ENCODE measurements at places on chromosomes 11 and 22.

- no peak for DNase-seq
Observed at GRCh38 chr11:2987881-2988861, 4.0 kb downstream of the NAP1L4 start.

DNA sequence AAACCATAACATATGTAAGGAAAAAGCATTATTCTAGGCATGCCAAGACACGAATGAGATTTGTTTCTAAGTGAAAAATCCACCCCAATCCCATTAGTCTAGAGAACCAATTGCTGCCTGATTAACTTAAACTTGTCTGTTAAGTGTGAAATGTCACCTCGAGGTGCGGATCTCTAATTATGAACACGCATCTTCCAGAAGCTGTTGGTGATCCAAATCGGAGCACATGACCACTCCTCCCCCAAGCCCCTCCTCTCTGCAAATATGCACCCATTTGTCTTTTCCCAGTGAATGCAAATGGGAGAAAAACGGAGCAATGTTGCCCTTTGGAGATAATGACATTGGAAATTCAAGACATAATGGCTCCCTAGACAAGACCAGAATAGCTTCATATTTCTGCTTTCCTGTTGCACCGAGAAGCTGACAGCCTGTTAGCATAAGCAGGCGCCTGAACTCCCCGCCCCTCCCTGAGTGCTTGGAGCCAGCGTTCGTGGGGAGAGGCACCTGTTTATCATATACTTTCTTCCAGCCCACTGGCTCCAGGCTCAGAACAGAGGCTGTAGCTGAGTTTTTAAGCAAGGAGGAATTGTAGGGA lies 6.0 kb upstream of the FXYD6 start:
- DNase-seq = no peak

DNA sequence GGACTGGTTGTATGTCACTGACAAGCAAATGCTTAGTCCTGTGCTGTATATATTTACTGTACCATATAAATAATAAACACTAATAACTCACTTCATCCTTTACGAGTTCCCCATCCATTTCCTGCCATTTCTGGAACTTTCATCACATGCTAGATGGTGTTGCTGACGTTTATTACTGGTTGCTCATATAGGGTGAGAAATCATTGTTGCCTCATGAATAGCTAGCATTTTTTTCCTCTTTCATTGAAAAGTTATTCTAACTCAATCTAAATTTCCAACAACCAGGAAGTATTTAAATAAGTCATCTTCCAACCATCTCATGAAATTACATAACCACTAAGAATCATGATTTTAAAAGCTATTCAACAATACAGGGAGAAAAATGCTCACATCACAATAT lies 88.6 kb upstream of the RCN1 start:
- DNase-seq = no peak

DNA sequence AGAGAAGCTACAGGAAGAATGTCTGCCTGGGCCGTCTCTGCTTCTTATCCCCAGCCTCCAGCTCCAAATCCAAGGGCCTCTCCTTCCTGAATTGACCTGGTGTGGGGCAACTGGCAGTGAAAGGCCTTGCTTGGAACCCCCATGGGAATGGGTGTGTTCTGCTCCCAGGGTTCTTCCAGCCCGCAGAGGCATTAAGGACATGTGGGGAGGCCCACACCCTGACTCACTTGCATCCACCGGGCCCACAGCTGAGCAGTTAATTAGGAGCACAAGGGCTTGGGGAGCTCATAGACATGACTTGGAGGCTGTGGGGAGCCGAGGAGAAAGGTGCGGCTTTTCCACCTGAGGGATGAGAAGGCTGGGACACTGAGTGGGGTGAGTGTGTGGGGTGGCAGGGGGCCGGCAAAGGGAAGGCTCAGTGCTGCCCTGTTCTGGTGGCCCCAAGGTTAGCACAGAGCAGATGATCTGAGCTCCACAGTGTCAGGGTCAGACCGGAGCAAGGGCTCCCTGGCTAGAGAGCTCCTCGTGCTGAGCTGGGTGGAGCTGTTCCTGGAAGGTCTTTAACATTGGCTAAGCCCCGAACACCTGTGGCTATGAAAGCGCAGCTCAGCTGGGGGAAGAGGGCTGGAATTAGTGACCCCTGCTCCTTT lies 64.5 kb upstream of the NECTIN1 start:
- DNase-seq = no peak

DNA sequence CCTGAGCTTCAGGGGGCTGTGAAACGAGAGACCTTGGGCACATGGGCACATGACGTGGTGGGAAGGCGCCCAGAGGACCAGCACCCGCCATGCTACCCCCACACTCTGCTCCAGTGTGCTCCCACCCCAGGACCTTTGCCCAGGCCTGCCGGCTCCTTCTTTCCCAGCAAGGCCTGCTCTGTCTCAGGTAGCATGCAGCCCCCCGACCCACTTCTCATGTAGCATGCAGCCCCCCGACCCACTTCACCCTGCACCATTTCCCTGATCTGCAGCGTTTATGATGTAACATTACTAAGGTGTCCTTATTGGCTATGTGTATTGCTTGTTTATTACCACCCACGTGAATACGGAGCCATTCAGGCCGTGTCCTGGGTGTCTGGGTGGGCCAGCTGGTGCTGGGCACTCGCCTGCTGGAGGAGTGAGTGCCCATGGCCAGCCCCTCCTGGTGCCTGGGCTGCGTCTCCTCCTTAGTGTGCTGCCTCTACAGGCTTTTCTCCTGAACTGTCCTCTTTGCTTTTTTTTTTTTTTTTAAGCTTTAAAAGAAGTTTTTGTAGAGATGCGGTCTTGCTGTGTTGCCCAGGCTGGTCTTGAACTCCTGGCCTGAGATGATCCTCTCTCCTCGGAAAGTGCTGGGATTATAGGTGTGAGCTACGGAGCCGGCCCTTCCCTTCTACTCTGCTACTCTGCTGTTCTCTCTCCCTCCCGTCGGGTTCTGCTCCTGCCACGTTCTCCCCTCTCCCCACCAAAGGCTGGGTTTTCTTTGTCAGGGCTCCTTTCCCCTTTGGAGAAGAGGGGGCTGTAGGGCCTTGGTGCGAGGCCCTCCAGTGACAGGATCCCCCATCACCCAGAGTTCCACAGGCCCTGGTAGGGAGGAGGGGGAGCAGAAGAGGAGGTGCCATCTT lies 29.4 kb downstream of the LRP5 start:
- no peak for DNase-seq

- no peak for DNase-seq
Observed at GRCh38 chr11:27868709-27869108, 168.5 kb upstream of the BDNF start.

GRCh38 chr11:6201481-6201880 lies 2.5 kb downstream of the OR52W1 start:
- no peak for DNase-seq

GRCh38 chr11:132853886-132854285 lies 678.4 kb downstream of the OPCML start:
- DNase-seq = no peak

GRCh38 chr11:110475671-110476070 lies 45.9 kb downstream of the FDX1 start:
- no peak for DNase-seq

GRCh38 chr11:1509626-1510255 lies 23.2 kb upstream of the MOB2 start:
- no peak for DNase-seq

GRCh38 chr11:57276971-57277675 lies 40.1 kb upstream of the APLNR start:
- DNase-seq = no peak

DNA sequence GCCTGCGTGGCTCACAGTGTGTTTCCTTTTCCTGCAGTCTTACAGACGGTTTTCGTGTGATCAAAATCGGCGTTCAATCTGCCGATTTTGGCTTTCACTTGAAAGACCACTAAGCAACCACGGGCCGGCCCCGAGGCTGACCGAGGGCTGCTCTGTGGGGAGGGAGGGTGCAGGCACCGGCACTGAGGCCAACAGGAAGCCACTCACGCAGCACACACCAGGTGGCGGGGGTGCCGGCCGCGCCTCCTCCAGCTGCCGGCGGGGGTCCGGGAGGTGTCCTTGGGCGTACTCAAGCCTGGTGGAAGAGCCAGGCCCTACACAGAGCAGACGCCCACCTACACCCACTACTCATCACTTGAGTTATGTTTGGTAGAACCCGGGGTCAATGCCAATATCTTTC lies 14.3 kb downstream of the TOLLIP start:
- DNase-seq = no peak

- DNase-seq = no peak
Observed at GRCh38 chr11:25566298-25567200, 765.4 kb upstream of the ANO3 start.

DNA sequence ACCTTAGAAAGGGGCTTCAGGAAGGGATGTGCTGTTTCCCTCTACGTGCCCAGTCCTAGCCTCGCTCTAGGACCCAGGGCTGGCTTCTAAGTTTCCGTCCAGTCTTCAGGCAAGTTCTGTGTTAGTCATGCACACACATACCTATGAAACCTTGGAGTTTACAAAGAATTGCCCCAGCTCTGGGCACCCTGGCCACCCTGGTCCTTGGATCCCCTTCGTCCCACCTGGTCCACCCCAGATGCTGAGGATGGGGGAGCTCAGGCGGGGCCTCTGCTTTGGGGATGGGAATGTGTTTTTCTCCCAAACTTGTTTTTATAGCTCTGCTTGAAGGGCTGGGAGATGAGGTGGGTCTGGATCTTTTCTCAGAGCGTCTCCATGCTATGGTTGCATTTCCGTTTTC lies 2.2 kb upstream of the TAGLN start:
- no peak for DNase-seq

- DNase-seq = no peak
Observed at GRCh38 chr22:27238935-27239510, 562.5 kb downstream of the MN1 start.

- no peak for DNase-seq
Observed at GRCh38 chr11:119372260-119373058, 9.0 kb downstream of the USP2 start.

DNA sequence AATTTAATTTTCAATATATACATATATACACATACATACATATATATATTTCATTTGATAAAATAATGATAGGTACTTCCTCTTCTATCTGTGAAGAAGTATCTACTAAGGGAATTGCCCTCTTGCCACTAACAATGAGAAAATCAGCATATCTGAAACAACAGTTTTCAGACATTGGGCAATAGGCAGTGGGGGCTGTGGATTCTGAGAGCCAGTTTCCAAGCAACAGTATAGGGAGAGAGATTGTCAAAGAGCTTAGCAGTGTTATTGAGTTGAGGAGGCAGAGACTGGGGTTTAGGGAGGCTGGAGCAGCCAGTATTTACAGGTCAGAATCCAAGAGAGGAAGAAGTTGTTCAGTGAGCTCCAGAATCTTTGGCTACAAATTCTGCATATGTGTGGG lies 119.3 kb downstream of the ARFGAP2 start:
- no peak for DNase-seq

DNA sequence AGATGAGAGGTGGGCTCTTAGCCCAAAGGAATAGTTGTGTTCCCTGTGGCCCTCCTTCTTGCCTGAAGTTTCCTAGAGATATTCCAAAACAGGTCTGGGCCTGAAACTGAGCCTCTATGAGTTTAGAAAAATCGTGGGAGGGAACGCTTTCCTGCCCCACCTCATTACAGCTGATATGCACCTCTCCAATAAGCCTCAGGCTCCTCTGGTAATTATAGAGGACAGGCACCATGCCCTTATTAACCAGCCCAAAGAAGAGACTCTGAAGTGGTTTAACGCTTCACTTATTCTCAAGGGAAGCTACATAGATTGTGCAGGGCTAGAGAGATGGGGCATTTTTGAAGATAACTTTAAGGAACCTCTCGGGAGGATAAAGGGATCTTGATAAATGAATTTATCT lies 3.4 kb upstream of the MPZL2 start:
- no peak for DNase-seq

DNA sequence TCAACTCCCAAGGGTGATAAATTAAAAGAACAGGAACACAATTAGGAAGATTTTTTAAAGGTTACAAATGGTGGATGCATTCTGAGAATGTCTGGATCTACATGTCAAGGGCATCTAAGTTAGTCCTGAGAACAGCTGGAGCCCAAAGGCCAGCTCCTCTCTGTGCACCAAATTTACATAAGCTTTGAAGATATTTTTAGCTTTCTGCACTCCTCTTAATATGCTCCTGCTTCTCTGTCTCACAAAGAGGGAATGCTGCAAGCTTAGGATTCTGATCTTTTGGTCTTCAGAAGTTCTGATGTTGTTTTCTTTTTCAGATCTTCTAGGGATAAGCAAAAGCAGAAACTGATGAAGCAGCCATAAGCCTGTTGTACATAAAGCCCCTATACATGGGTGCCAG lies 309.8 kb upstream of the NCAM1 start:
- no peak for DNase-seq

DNA sequence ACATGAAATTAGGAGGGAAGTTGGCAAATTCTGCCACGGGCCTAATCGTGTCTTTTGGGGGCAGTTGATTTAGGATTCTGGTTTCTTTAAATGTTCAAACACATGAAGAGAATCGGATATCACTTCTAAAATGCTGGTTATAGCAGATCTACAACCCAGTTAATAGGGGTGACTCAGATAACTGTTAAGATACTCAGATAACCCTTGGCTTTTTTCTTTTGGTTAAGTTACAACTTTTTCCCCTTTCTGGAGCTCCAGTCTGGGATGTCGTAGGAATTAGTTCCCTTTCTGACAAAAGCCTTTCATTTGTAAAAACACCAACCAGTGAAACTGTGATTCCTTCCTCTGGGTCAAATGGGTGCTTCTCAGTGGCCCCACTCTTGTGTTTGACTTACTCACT lies 976 bp downstream of the DEPDC7 start:
- DNase-seq = no peak

DNA sequence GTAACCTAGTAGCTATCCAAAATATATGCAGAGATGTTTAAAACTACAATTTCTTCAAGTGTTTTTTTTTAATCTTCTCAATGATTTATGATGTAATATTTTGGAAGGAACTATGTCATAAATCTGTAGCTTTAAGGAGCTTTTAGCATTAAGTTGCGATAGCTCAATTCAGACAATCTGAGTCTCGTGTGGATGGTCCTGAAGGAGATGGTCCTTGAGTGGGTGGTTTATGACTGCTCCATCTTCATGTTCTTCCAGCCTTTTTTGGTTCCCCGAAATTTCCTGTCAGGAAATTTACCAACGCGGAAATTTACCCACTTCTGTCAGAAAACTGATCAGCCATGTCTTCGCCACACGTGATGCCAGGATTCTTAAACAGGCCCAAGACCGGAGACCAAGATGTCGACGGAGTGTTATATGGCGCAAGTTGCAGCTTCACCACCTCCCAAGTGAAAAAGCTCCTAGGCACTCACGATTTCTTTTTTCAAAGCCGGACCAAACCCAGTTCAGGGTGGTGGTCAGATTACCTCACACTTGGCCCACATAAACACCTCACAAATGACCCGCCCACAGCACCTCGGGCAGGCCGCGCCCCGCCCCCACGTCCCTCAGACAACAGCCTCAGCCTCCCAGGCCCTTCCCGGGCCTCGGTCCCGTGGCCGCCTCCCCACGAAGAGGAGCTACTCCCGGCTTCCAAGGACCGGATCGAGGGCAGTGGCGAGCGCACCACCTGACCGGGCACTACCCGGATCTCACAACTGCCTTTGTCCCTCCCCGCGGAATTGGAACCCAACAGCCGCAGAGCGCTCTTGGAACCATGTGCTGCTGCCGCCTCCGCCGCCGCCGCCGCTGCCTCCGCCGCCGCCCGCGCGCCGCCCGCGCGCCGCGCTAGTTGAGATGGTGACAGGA lies at the start of gene MORC2:
TSS of gene MORC2 (minus strand) at position 760 of the 909 bp plus-strand sequence. CDS start 885 bp downstream, outside the sequence.
- DNase-seq = no peak

- no peak for DNase-seq
Observed at GRCh38 chr11:18056561-18057181, 10.6 kb upstream of the TPH1 start.

GRCh38 chr22:25666308-25666707 lies 75.7 kb upstream of the MYO18B start:
- no peak for DNase-seq

- no peak for DNase-seq
Observed at GRCh38 chr11:114195981-114196731, 100.0 kb upstream of the NNMT start.
